ENCODE measurements at places on chromosomes 7 and 10.

GRCh38 chr7:107879400-107880035, 11.5 kb upstream of the DLD start:
- DNase-seq: no peak

DNA sequence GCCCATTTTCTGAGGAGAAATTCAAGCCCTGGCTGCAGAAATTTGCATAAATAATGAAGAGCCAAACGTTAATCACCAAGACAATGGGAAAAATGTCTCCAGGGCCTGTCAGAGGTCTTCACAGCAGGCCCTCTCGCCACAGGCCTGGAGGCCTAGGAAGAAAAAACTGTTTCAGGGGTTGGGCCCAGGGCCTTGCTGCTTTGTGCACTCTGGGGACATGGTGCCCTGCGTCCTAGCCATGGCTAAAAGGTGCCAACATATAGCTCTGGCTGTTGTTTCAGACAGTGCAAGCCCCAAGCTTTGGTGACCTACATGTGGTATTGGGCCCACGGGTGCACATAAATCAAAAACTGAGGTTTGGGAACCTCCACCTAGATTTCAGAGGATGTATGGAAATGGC, 8.0 kb downstream of the HPS1 start:
- DNase-seq: no peak

- DNase-seq: no peak
Measured at GRCh38 chr7:151454932-151455530, 15.1 kb upstream of the CRYGN start.

- DNase-seq: no peak
Measured at GRCh38 chr7:78568690-78569089, 770.1 kb downstream of the PHTF2 start.

GRCh38 chr10:98316661-98317060, 48.7 kb upstream of the LOXL4 start:
- no peak for DNase-seq

GRCh38 chr10:69449841-69450240, 1.4 kb upstream of the TSPAN15 start:
- no peak for DNase-seq

DNA sequence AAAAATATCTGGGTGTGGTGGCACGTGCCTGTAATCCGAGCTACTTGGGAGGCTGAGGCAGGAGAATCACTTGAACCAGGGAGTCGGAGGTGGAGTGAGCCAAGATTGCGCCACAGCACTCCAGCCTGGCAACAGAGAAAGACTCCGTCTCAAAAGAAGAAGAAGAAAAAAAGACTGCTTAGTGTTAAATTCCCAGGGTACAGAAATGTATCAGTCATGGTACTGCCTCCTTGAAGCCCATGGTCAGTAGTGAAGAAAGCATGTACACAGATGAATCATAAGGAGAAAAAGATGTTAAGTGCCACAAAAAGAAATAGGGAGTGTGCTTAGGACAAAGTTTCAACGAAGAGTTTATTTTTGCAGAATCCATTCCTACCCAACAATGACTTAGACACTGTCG, 62.5 kb upstream of the KMT2E start:
- no peak for DNase-seq

Measured in fibroblast of skin of left quadriceps (primary cell).